Ureter (tissue), 1 donor: ENCODE measurements at places on chromosomes 16 and 17. TPM values are rescaled to one million over a fixed set of nuclear protein-coding genes. Genes with fewer than 3 reads are reported as not detected.

- peak; percentile 89 for DNase-seq
These were observed 14.0 kb downstream of the COPZ2 start for GRCh38 chr17:48023400-48024148.

DNA sequence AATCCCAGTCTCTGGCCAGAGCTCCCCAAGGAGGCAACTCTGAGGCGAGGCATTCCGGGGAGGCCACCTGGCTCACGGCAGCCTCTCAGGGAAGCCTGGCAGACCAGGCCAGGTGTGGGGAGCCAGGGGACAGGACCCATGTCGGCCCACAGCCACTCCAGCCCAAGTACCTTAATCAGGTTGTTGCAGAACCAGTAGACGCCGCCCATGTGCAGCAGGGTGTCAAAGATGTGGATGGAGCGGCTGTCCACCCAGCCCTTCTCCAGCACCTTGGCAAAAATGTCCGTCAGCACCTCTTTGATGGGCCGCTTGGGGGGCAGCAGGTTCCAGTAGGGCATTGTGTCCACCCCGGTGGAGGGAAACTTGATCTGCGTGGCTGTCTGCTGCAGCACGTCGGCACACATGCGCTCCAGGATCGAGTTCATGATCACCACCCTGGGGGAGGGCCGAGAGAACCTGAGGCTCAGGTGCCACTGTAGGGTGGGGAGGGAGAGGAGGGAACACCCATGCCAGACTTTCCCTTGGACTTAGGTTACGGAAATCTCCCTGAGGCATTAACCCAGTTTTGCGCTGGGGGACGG, 7.8 kb downstream of the CSF3 start:
- DNase-seq = no peak

- no peak for DNase-seq
These were observed 21.2 kb upstream of the LRRC37A start for GRCh38 chr17:46273541-46274236.

GRCh38 chr17:56543280-56543679, 50.2 kb upstream of the NOG start:
- DNase-seq = no peak

DNA sequence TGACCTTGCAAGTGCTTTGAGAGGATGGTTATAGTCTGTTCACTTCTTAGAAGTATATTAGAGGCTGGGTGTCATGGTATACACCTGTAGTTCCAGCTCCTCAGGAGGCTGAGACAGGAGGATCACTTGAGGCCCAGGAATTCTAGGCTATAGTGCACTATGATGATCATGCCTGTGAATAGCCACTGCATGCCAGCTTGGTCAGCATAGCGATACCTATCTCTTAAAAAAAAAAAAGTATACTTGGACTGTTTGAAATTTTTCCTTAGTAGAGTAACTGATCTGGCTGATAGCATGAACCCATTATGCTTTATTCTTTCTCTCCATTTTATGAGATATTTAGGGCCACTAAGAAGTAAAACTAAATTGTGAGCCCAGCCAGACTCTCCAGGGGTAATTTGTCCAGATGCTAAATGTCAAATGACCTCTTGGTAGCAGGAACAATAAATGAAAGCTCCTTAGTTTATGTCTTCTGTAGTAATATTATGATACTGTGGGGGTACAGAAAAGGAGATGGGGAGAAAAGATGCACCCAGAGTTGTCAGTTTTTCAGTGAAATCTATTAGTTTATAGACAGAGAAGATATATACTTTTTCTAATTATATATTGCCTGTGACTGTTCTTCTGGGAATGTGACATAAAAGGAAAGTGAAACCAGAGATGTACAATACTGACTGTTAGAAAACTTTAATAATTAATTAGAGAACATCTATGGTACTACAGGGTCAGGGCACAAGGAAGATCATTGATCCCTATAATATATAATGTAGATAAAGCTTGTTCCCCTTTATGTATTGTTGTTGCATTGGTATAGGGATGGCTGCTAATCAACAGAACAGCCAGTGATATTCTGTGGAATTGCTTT, 335.3 kb upstream of the TBX2 start:
- no peak for DNase-seq

- no peak for DNase-seq
These were observed at the start of gene SYCE1L for GRCh38 chr16:77199211-77199610. TSS of gene SYCE1L (plus strand) at chr16:77199408. CDS start at chr16:77199452, 44 bp downstream.

DNA sequence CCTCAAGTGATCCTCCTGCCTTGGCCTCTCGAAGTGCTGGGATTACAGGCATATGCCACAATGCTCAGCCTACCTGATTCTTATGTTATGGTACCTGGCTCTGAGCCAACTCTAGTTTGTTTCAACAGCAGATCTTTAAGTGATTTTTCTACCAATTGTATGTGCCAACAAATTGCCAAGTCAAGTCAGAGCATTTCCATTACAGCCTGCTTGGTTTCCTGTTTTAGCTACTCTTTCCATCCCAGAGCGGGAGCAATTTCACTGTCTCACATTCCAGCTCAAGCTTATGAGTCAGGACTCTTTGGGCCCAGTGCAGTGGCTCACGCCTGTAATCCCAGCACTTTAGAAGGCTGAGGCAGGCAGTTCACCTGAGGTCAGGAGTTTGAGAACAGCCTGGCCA, 30.8 kb upstream of the RBBP6 start:
- no peak for DNase-seq

- no peak for DNase-seq
These were observed 68.9 kb downstream of the NEUROD2 start for GRCh38 chr17:39538866-39539265.

GRCh38 chr16:3948378-3948995, 68.0 kb upstream of the CREBBP start:
- DNase-seq = no peak

DNA sequence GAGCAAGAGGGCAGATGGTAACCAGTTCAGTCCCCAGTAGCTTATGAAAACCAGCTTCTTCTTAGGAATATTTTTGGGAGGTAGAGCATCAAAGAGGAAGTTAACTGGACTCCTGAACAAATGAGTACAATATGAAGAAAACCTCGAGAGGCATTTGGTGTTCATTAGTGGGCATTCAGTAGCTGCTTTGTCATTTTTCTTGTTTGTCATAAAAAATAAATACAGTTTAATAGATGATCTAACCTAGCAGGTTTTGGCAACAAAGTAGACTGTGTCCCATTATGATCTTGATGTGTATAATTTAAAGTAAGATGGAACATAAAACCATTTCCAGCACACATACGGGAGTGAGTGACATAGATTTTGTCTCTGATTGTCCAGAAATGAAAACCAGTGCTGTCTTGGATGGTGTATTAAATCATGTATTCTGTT, 173.1 kb downstream of the HS3ST3A1 start:
- DNase-seq = no peak

Gene ALOX12B
- 0.62 TPM for total RNA-seq

Gene PRAC2
- total RNA-seq = not detected

Gene CMTM1
- 4.3 TPM for total RNA-seq

Gene HOXB8
- 56.2 TPM for total RNA-seq

Gene GLIS2
- total RNA-seq = 11.7 TPM

Gene MRM1
- total RNA-seq = 13.7 TPM
